ENCODE measurements at places on chromosomes 1 and 21. TPM values are rescaled to one million over a fixed set of nuclear protein-coding genes. Genes with fewer than 3 reads are reported as not detected.

The HSF2BP gene
- total RNA-seq, result 0.15 TPM

The MFSD2A gene
- total RNA-seq, result 2.5 TPM

The C8B gene
- not detected for total RNA-seq

The AMY2B gene
- total RNA-seq, result 8.6 TPM

The SLC9C2 gene
- not detected for total RNA-seq

The FALEC gene
- total RNA-seq, result not detected

The KCNH1 gene
- total RNA-seq, result not detected

The CBR3 gene
- 27.3 TPM for total RNA-seq

The ELK4 gene
- total RNA-seq, result 80.6 TPM

The HHAT gene
- total RNA-seq, result 1.3 TPM
